ENCODE measurements at places on chromosomes 7 and 10.

- no peak for DNase-seq
These were observed 574.6 kb downstream of the GRID1 start for GRCh38 chr10:85791818-85792532.

GRCh38 chr10:32166365-32166764, 110.1 kb upstream of the KIF5B start:
- DNase-seq = no peak

GRCh38 chr10:89609833-89610346, 35.2 kb downstream of the PANK1 start:
- no peak for DNase-seq

GRCh38 chr7:12570534-12571461, at the start of gene SCIN:
Gene SCIN, plus strand, starts transcription at chr7:12570720. Its CDS starts 67 bp downstream, at chr7:12570787.
- no peak for DNase-seq

- peak; percentile 85 for DNase-seq
These were observed 24.0 kb upstream of the ZC3HAV1 start for GRCh38 chr7:139133335-139134139.

DNA sequence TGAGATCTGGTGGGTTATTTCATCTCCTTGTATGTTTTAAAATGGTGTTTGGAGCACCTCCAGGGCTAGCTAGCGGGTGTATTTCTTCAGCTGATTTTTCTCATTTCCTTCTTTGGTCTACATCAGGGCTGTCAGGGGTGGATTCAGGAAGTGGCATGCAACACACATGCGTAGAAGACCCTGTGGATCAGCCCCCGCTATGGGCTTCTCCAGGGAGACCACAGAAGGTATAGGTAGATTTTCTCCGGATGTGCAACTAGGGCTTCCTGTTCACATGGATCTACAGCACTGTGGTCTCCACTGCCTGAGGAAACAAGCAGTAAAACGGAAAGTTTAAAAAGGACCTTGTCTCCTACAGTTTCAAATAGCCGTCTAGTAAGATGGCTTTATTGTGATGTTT, 10.4 kb downstream of the NUB1 start:
- no peak for DNase-seq

GRCh38 chr10:73786512-73786885, 1.1 kb downstream of the ZSWIM8 start:
- DNase-seq = no peak

DNA sequence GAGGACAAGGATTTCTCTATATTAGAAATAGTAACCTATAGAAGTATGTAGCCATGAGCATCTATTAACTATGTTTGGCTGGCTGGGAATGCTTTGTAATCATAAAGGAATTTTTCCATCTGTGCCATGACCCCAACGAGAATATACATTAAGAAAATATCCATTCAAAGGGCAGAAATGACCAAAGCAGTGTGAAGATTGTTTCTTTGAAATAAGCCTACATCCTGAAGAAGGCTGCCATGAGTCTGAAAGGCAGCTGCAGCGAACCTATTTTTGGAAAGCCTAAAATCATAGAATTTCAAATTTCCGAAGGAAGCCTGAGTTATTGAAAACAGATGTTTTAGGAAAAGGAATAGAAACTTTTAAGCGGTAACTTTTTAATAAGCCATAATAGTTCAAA, 244.2 kb upstream of the FOXK1 start:
- no peak for DNase-seq

- peak; percentile 6 for DNase-seq
These were observed 120.7 kb upstream of the CARD11 start for GRCh38 chr7:3164380-3164792.

GRCh38 chr10:44587488-44588318, 202.8 kb upstream of the CXCL12 start:
- DNase-seq = no peak

DNA sequence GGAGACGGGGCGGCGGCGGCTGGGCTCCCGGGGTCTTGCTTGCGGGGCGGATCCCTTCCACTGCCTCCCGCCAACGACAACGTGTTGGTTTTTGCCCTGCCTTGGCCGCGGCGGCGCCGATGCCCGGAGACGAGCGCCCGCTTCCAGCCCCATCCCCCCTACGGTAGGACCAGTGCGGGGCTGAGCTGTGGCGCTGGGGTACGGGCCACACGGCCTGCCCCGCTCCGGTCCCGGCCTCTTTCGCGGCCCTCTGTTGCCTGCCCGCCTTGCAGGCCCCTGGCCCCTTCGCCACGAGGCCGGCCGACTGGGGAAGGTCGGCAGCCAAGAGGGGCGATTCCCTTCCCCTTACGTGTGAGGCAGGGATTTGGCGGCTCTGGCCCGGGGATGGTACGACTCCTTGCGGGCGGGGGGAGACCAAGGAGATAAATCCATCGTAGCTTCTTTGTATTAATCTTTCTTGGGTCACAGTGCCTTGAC, 488 bp downstream of the EIF4H start:
- peak; percentile 66 for DNase-seq

- DNase-seq = no peak
These were observed 100.4 kb downstream of the ARID5B start for GRCh38 chr10:62001898-62002297.

- no peak for DNase-seq
These were observed 91.8 kb downstream of the ACTR3B start for GRCh38 chr7:152851326-152851725.

- DNase-seq = no peak
These were observed 2.9 kb downstream of the SH2D4B start for GRCh38 chr10:80540618-80540980.

DNA sequence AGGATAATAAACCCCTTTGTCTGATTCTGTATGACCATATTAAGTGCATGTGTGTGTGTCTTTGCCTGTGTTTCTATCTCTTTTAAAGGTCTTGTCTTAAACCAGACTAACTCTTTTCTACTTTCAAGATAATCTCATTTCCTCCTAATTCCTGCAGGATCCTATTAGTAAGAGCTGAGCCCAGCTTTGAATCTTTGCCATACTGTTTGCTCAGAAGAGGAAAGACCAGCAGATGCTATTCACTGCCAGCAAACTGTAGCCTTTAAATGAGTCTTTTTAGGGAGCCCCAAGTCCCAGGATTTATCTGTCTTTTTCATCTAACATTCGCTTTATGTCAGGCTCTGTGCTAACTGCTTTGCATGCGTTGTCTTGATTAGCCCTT, 2.9 kb downstream of the GPR158 start:
- no peak for DNase-seq

DNA sequence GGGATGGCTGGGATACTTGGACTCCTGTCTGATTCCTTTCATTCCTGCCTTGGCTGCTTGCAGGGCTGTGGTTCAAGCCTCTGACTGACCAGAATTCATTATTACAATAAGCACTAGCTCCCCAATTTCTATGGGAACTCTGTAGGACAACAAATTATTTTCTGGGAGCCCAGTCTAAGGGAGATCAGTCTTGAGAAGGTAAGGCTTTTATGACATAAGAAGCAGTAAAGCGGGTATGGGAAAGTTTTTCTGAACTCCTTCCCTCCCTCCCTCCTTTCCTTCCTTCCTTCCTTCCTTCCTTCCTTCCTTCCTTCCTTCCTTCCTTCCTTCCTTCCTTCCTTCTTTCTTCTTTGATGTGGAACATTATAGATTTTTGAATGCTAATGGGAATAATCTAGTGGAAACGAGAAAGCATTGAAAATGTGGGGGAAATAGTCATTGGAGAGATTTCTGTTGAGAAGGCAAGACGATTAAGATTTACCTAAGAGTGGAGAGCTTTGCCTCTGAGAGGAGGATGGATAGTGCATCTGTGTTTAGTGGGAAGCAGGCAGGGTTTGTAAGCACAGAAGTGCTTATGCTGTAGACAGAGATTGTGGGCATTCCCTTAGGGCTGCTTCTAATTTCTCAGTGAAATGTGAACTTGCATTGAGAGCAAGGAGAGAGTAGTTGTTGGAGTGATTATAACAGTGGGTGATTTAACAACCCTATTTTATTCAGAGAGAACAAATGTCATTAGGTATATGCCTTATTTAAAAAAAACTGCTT, 201.5 kb downstream of the DNAJB9 start:
- no peak for DNase-seq

DNA sequence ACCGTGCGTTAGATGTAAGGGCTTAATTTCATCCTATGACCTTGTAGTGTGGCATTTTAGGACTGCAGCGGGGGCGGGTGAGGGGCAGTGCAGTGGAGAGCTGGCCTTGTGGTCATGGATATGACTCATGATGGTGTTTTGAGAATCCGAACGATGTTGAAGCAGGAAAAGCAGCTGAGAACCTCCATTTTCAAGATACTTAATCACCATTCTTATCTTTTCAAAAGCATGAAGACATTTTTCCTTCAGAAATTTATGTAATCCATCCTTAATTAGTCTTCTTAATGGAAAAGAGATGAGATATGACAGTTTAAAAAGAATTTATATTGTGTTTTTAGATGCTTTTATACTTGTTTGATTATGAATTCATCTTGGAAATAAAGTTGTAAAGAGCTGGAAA, 9.6 kb downstream of the ATP5F1C start:
- DNase-seq = peak; percentile 98

DNA sequence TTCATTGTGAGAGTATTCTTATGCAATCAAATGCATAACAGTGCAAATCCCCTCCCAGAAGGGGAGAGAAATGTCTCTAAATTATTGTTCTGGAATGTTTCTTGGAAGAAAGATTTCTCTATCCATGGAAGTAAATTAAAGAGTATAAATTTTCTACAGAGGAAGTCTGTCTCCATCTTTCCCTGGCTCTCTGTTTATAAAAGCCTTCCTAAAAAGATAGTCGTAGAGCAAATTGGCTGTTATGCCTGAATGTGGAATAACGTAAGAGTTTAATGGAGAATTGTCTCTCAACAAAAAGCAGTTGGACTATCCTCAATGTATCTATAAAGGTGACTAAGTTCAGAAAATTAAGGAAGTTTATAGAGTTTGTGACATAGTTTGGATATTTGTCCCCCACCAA, 76.3 kb downstream of the GNAT3 start:
- DNase-seq = no peak

- no peak for DNase-seq
These were observed 721.2 kb downstream of the XPNPEP1 start for GRCh38 chr10:109202111-109202510.

DNA sequence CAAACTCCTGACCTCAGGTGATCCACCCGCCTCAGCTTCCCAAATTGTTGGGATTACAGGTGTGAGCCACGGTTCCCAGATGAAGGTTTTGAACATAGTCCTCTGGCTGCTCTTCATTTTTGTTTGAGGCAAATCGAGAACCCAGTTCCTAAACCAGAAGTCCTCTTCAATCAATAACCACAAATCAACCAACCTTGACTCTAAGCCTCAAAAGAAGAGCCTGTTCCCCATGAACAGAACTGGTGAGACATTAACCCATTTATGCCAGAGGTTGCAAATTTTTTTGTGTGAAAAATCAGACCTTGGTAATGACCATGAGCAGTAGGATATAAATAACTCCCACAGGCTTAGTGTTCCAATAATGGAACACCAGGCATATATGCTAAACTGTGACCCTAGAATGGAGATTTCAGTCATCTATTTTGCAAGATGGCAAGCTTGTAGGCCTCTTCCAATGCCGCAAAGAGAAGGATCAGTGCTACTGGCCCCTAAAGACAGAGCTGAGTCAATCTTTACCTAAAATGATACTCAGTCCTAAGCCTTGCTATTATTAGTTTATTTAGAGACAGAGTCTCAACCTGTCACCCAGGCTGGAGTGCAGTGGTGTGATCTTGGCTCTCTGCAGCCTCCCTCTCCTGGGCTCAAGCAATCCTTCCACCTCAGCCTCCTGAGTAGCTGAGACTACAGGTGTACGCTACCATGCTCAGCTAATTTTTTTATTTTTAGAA, 15.9 kb downstream of the KPNA7 start:
- no peak for DNase-seq

GRCh38 chr7:47574482-47575329, 7.2 kb downstream of the TNS3 start:
- DNase-seq = no peak

DNA sequence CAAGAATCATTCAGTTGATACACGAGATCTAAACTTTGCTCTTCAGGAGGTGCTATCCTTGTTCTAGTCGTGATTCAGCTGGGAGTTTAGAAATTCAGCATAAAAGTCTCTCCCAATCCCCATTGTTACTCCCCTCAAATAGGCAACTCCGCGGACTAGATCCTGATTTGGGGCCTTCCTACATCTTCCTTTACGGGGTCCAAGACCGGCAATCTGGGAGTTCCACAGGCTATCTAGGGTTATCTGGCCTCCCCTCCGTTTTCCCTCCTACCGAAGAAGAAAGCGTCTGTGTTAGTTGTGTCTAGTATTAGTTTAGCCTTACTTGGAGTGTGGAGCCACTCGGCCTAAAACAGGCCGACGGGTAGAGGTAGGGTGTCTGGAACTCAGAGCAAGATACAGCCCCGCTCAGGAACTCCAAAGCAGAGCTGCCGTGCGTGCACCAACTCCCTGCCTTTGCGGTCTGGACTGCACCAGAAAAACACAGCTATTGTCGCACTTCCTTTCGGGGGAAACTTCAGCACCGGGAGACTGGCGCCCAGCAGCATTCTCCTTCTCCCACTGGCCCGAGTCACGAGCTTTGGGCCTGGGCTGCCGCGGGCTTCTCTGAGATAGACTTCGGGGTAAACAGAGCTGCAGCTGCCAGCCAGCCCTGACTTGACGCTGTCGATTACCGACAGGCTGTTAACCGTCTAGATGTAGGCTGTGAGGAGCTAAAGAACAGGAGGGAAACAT, 1.5 kb upstream of the DLX5 start:
- DNase-seq = no peak

DNA sequence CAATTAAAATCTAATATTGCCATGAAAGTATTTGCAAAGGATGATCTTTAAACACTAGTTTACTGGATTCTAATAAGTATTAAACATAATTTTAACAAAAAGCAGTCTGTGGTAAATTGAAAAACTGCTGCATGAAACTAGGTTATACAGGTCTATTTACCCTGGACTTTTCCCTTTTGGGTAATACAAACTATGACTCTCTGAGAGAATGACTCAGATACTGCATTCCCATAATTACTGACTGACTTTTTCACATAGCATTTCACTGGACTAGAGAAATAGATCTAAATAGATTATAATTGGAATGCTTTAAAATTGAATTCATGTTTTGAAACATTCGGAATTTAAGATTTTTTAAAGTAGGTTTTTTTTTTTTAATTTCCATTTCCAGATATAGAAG, 395.7 kb downstream of the THSD7A start:
- DNase-seq = peak; percentile 67

DNA sequence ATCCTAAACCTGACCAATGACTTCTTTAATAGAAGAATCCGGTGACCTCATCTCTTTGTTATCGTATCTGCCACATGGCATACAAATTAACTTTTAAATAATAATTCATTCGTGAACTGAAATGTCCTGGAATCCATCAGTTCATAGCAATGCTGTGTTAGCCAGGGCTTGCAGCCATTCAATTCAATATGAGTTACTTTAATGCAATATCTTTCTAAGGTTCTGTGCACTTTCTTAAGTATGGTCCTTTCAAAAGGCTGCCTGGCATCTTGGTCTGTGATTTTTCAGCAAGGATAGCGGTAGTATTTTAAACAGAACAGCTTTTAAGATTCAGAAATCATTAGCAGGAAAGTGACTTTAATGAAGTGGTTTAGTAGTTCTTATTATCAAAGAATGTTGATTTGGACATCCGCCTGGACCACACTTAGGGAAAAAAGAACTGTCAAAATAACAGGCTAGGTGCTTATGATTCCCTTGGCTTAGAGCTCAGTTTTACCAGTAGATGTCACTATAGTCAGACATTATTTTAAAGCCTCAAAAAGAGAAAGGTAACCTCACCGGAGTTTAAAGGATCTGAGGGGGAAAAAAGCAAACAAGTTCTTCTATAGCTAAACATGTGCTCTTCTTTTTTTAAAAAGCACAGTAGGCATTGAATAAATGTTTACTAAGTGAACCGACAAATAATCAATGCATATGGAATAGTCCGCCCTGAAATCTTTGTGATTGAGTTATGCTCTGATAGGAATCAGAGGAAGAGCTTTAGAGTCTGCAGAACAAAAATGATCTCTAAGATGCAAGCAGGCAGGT, 22.7 kb downstream of the SLC35G1 start:
- DNase-seq = peak; percentile 47

- DNase-seq = no peak
These were observed 15.2 kb downstream of the HIBADH start for GRCh38 chr7:27647489-27647888.
